ENCODE measurements at places on chromosomes 3 and 15. TPM values are rescaled to one million over a fixed set of nuclear protein-coding genes. Genes with fewer than 3 reads are reported as not detected.
A peak's percentile ranks its signal among the peaks of the same experiment; 100 is the strongest.

The EOMES gene
- 7.4 TPM for total RNA-seq

GRCh38 chr15:68258692-68259091 is 18.9 kb upstream of the FEM1B start:
- peak; percentile 66 for DNase-seq

DNA sequence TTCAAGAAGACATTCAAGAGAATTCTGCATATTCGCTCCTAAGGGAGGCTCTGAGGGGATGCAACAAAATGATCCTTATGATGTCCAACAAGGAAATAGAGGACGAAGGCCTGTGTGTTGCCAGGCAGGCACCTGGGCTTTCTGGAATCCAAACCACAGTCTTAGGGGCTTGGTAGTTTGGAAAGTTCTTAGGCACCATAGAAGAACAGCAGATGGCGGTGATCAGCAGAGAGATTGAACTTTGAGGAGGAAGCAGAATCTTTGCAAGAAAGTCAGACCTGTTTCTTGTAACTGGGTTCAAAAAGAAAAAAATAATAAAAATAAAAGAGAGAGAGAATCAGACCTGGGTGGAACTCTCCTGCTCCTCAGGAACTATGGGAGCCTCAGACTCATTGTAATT is 11.7 kb upstream of the ATG7 start:
- no peak for DNase-seq

The CEMIP gene
- total RNA-seq = not detected

DNA sequence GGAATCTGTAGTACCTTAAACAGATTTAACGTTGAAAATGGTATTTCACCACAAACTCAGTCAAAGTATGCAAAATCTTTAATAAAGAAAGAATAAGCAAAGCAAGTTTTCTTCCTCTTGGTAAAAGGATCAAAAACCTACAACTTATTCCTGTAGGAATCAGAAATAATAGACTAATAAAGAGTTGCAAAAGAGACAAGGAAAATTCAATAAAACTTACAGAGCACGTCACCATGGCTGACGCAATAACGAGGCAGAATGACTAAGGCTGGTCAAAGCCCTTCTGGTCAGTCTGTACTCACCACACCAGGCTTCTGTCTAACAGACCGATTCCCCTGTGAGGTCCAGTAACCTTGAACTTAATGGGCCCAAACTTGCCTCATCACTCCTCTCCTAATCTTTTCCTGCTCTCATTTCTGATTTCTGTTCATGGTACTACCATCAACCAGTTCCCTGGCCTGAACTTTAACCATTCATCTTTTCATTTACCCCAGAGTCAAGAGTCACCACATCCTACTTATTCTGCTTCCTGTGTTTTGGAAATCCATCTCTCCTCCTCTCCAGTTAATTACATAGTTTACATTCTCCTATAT is 5.0 kb downstream of the MASP1 start:
- DNase-seq = no peak

DNA sequence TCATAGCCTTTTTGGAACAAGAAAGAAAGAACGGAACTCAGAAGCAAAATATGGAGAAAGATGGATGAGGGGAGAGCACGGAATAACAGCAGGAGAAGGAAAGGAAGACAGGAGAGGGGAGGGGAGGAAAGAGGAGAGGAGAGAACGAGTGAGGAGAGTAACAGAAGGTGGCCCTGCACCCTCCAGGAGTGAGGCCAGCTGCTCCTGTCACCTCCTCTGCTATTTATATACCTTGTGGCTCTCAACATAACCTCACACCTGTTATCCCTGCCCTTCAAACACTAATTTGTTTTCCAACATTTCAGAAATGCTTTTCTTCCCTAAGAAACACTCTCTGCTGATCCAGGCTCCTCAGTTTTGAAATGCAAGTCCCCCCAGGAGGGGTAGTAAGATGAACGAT is 53.4 kb upstream of the ATP2B2 start:
- DNase-seq = no peak

- no peak for DNase-seq
Observed at GRCh38 chr3:117540597-117540996, 831.0 kb downstream of the TUSC7 start.

- DNase-seq = no peak
Observed at GRCh38 chr3:195595785-195596531, 12.2 kb upstream of the APOD start.

- DNase-seq = no peak
Observed at GRCh38 chr3:188728371-188728896, 443.3 kb upstream of the TPRG1 start.

GRCh38 chr3:243356-243725 is 46.8 kb downstream of the CHL1 start:
- no peak for DNase-seq

- no peak for DNase-seq
Observed at GRCh38 chr3:138933068-138933668, 13.8 kb downstream of the FOXL2 start.

Measured in activated CD4-positive, alpha-beta T cell treated with anti-CD3 and anti-CD28 coated beads, Interleukin-2, amount 10 ng/mL, durations not matched to agents 24 days and 14 days (primary cell).